Activated CD4-positive, alpha-beta T cell treated with anti-CD3 and anti-CD28 coated beads for 1 hour (primary cell): ENCODE measurements at places on chromosomes 3 and 15.
A peak's percentile ranks its signal among the peaks of the same experiment; 100 is the strongest.

DNA sequence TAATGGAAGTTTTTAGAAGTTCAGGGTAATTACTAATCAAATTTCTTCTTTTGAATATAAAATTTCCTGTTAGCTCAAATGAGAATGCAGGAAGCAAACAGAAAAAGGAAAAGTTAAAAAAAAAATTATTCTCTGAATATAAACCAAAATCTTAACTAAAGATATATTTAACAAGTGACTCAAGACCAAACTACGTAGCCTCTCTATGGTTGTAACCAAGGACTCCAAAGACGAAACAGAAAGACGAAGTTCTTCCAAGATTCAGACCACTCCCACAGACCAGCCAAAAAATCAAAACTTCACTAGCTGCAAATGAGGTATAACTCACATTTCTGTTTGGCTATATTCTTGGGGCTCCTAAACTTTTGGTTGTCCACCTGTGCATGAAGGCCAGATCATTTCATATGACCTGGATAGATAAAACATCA is 846.5 kb upstream of the ALCAM start:
- DNase-seq = no peak

DNA sequence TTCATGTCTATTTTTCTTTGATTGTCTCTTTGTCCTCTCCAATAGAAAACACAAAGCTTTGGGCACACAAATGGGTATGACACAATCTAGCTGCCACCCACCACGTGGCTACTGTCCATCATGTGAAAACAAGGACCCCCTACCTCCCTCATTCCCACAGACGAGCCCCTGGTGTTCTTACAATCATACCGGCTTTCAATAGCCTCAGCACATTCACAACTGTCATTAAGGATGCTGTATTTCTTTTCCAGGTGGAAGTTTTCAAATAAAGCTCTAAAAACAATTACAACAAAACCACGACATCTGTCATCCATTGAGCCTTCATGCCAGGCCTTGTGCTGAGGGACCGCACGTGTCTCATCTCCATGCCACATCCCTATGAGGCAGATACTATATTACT is 552.6 kb upstream of the ADAMTS9 start:
- DNase-seq = no peak

GRCh38 chr3:185280572-185281365 is 26.9 kb upstream of the EHHADH start:
- no peak for DNase-seq

DNA sequence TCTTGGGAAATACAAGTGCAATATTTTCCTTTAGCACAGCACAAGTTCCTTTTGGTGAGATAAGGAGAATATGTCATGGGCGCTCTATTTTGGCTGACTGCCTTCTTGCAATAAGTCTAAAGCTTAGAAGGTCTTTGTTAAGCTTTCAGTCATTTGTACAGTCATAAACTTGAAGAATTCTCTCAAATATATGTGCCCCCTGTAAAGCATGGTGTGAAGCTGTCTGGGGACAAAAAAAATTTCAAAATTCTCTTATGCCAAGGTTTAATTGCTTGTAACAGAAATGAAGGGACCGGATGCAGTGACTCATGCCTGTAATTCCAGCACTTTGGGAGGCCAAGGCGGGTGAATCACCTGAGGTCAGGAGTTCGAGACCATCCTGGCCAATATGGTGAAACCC is 21.7 kb upstream of the ARID3B start:
- DNase-seq = no peak

GRCh38 chr15:98881526-98882520 is 125.8 kb downstream of the PGPEP1L start:
- DNase-seq = no peak

DNA sequence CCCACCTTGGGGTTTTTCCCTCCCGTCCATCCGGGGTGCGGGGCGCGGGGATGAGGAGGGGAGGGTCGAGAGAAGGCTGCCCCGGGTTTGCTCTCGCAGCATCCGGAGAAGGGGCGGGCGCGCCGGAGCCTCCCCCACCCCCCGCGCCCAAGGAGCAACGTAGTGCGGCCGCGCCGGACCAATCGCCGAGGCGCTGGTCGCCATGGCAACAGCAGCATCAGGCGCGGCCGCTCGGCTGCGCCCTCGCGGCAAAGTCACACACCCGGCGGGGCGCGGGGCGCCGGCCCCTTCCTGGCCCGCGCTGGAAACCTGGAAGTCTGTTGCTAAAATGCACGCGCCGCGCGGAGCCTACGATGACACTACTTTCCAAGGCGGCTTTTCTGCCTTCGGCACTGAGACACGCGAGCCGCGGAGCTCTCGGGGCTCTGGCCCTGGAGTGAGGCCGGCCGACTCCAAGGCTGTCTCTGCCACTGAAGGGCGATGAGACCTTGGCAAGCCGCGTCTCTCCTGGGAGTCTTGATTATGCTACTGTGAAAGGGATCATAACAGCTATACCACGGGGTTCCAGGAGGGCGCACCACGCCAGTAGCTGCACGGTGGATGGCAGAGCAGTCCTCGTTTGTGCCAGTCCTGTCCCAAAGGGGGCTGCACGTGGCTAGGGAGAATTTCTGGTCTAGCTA is at the start of gene IQSEC1:
Gene IQSEC1 (minus strand): TSS at position 104 of the 680 bp plus-strand sequence. CDS start 415 bp downstream, outside the sequence.
- DNase-seq = peak; percentile 52

- DNase-seq = no peak
Observed at GRCh38 chr3:123818324-123818920, 65.7 kb downstream of the MYLK start.

- peak; percentile 13 for DNase-seq
Observed at GRCh38 chr3:72997421-72997961, 880 bp downstream of the PPP4R2 start.

DNA sequence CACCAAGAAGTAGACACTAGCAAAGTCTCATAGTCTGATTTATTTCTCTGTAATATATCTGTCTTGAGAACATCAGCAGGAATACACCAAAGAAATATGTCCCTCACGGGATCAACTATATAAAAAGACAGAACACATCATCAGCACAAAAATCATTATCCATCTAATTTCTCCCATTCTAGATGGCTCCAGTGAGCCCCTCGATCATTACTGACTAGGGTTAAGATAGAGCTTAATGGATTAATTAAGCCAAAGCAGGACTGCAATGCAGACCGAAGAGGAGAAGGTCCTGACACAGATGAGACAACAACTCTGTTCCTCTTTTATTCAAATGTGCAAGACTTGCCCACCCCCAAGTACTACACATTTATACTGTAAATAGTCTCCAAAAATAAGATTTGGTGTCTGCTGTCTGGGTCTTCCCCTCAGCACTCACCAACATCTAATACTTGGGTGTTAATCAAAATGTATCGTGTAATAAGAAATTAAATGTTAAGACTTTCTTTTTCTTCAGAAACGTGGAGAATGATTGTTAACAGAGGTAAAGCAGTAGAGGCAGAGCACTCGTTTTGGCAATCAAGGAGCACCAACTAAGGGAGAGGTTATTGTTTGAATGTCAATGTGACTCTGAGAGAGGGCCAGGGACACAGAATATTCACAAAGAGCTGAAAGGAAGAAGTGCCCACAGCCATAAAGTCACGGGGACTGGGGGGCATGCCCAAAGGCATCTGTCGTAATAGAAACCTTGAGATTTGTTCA is 133.6 kb downstream of the TIGIT start:
- no peak for DNase-seq

DNA sequence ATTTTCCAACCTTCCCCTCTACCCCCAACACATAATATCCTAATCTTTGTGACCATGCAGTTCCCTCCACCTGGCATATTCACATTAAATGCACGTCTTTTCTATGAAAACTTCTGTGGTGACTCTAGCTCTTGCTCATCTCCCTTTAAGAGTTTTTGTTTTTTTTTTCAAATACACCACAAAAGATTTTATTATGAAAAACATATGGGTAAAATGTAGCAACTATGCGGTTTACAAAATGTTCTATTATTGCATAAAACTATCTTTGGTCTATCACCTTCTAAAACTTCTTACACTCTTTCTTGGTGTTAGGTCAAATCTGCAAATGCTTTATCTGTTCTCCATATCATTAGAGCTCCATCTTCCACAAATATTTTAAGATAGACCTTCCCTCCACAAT is 38.6 kb upstream of the ADGRG7 start:
- no peak for DNase-seq

GRCh38 chr15:101449471-101450402 is 39.8 kb downstream of the PCSK6 start:
- DNase-seq = no peak

DNA sequence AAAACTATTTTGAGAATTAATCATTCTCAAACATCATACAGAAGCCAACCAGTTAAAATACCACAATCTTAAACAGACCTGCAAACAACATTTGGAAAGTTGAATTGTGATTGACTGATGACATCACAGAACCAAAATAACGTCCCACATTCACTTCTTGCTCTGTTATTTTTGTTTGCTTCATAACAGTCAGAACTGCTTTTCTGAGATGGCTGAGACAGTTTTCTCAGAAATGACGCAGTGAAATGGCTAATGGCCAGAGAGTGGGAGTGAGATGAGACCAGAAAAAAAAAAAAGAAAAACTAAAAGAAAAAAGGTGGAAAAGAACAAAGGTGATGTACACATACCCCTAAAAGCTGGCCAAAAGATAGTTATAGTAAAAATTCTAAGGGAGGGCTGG is 1061.2 kb downstream of the FHIT start:
- no peak for DNase-seq

DNA sequence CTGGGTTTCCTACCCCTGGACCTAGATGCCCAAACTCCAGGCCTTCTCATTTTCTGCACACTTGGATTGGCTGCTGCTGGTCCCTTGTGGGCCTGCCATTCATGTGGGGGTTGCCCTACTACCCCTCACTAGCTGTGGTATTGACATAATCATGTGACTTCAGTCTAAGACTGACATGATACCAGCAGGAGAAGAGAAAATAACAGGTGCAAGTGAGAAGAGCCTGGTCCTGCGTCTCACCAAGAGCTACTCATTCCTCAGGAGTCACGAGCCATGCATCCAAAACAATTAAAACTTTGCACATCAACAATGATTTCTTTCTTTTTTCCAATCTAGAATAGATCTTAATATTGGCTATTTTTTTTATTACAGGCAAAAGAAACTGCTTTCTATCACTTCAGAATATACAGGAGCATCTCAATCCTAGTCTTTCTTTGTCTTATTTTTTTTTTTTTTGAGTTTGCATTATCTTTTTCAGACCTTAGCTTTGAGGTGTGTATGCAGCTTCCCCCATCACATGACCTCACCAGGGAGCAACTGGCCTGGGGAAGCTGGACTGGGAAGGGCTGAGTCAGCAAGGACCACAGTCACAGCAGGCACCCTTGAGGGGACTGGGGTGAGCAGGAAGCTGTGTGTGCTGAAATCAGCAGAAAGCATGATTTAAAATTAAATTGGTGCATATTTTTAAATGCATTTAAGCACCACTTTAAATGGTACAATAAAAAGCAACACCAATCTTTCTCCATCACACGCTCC is 27.6 kb downstream of the SLC9A9 start:
- no peak for DNase-seq

DNA sequence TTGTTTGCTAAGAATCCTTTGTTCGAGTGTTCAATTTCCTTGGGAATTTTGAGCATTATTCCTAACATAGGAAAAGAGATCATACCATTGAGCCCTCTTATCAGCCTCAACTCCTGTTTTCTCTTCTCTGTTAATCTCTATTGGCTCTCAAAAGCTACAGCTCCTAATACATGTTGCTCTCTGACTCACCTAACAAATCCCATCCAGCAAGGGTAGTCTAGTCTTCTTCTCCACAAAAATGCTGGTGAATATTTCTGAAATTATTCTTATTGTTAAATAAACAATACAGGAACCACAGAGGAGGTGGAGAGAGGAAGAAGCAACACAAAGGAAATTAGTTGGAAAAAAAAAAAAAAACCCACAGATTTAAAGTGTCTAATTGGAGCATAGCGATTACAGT is 325.8 kb upstream of the NAALADL2 start:
- no peak for DNase-seq
